Stimulated activated CD4-positive, alpha-beta T cell treated with anti-CD3 and anti-CD28 coated beads, Interleukin-15, amount 100 ng/mL, for 24 hours (primary cell): ENCODE measurements at places on chromosomes 7 and 10.
A peak's percentile ranks its signal among the peaks of the same experiment; 100 is the strongest.

DNA sequence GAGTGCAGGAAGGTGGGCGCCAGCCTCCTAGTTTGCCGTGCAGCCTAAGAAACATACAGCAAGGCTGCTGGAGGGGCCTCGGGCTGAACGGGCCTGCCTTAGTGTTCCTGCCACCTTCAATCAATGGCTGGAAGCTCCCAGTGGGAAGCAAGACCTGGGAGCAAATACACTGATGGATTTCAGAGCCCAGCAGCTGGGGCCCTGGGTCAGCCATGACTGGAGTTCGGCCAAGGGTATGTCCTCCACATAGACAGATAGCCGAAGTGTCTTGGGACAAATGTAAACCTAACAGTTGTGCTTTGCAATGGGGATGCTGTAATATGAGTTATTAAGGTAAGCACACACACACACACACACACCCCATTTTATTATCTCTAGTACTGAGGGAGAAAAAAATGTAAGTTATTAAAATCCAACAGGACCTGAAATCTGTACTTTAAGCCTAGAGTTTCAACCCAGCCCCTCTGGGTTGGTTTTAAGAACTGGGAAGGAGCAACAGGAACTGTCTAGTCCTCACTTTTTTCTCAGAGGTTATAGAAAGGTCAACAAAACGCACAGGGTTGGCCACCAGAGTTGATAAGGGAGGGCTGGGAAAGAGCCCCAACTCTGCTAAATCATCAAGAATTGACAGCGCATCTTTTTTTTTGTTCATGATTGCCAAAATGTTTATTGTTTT is 50.0 kb upstream of the CELF2 start:
- DNase-seq = no peak

GRCh38 chr7:16644636-16645592 is 640 bp downstream of the ANKMY2 start:
- DNase-seq = peak; percentile 71

- DNase-seq = no peak
Measured at GRCh38 chr7:96313940-96314339, 8.0 kb downstream of the SLC25A13 start.

DNA sequence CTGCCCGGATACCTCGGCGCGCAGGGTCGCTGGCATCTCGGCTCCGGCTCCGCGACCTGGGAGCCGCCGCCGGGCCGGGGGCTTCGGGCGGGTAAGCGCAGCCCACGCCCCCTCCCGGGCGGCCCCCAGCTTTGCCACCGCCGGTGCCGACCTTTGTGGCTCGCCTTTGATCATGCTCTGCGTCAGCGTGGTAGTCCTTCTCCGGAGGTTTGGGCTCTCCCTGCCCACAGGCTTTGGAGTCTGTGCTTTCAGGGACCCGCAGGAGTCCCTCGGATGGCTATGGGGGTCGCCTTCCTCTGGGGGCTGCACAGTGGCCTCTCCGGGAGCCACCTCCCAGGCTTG is 7.3 kb downstream of the ATP6V1F start:
- DNase-seq = peak; percentile 43

- DNase-seq = no peak
Measured at GRCh38 chr7:158499082-158499455, 88.6 kb downstream of the PTPRN2 start.

- DNase-seq = no peak
Measured at GRCh38 chr10:65571011-65571570, 1354.7 kb upstream of the LRRTM3 start.

- no peak for DNase-seq
Measured at GRCh38 chr7:17139081-17139480, 159.4 kb upstream of the AHR start.

DNA sequence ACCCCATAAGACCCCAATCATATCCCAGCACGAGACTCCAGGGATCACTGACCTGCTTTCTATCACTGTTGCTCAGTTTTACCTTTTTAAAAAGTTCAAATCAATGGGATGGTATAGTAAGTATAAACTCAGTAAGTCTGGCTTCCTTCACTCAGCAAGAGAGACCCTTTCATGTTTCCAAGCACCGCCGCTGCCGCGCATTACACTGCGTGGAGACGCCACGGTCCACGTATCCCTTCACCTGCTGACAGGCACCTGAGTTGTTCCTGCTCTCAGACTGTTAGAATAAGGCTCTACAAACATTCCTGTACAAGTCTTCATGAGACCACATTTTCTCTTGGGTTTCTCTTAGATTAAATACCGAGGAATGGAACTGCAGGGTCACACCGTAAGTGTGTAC is 28.3 kb downstream of the MAD1L1 start:
- no peak for DNase-seq

DNA sequence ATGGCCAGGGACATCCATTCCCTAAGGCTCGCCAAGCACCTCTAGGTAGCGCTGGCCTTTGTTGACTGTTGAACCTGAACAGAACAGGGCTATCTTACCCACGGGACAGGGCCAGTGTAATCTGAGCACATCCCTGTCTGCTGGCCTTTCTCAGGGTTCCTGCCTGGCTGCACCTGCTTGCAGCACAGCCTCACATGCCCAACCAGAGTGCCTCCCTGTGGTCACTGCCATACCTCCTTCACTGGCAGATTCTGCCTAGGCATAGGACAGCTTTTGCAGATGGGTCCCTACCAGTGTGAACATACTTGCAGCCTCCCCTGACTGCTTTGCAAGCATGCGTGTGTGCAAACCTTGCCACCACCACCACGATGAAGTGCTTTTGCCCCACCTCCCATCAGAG is 15.8 kb upstream of the LIPN start:
- DNase-seq = no peak

GRCh38 chr10:94376865-94377264 is 14.1 kb upstream of the NOC3L start:
- DNase-seq = no peak

- no peak for DNase-seq
Measured at GRCh38 chr7:27101957-27102580, 414 bp downstream of the HOXA2 start.

GRCh38 chr7:75823198-75823910 is 9.7 kb upstream of the CCL24 start:
- DNase-seq = no peak

DNA sequence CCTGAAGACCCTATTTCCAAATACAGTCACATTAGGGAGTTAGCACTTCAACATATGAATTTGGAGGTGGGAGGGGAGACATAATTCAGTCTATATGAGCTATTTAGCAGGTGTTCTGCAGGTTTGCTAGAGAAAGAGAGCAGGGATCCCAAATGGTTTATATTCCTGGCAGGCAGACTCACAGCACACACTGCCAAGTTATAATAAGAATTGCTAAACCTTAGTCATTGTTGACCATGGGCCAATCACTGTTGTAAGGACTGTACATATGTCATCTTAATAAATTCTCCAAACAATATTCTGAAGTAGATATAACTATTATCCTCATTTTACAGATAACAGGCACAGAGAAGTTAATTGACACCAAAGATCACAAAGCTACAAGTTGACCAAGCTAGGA is 1.5 kb upstream of the CCDC3 start:
- DNase-seq = no peak

DNA sequence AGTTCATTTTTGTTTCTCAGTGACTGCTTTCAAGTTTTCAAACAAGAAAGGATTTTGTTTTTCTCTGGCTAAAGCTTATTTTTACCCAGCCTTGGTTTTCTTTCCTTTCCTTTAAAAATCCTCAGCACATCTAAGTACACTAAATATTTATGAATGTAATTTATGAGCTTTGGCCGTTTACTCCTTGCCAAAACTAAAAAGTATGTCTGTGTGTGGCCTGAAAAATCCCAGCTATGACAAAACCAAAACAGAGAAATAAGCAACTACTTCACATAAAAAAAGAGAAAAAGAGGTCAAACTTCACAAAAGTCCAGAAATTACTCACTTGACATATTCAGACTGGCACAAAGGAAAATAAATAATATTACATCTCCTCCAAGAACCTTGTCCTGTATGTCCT is 365.1 kb upstream of the NFE2L3 start:
- no peak for DNase-seq

DNA sequence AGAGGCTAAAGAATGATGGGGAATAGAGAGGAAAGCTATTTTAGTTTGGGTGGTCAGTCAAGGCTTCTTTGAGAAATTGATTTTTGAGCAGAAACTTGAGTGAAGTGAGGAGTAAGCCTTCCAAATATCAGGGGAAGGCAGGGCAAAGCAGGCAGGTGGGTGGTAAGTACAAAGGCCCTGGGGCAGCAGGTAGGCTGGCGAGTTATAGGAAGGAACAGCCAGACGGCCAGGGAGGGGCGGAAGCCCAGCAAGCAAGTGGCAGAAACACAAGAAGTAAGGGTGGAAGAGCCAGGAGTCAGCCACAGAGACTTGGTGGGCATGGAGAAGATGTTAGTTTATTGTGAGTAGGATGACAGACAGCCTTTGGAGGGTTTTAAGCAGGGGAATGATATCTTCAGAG is 34.9 kb downstream of the VWA2 start:
- no peak for DNase-seq

GRCh38 chr7:106372595-106373318 is 88.0 kb upstream of the NAMPT start:
- no peak for DNase-seq

- peak; percentile 35 for DNase-seq
Measured at GRCh38 chr7:17640730-17641377, 299.4 kb downstream of the SNX13 start.

- DNase-seq = no peak
Measured at GRCh38 chr7:47792521-47793121, 155.6 kb downstream of the PKD1L1 start.

DNA sequence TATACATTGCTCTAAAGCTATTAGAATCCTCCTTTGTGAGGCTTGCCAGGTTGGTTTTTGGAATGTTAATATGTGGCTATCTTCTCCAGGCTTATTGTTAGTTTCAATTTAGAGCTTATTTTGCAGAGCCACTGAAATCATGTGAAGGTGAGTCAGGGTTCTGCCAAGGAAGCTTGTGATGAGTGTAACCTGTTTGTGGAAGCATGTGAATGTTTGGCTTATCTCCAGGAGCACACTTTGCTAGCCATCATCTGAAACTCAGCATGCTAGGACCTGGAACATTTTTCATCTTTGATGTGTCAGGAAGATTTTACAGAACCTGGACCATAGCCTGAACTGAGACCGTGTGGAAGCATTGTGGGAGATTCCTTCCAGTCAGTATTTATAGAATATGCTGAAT is 197.3 kb downstream of the PPP1R9A start:
- no peak for DNase-seq

GRCh38 chr7:53607961-53608360 is 572.5 kb downstream of the POM121L12 start:
- DNase-seq = no peak

GRCh38 chr10:28754930-28755718 is 77.8 kb downstream of the BAMBI start:
- no peak for DNase-seq

GRCh38 chr10:24207341-24207740 is 1.6 kb upstream of the KIAA1217 start:
- no peak for DNase-seq

- no peak for DNase-seq
Measured at GRCh38 chr10:6455592-6455991, 124.5 kb downstream of the PRKCQ start.

DNA sequence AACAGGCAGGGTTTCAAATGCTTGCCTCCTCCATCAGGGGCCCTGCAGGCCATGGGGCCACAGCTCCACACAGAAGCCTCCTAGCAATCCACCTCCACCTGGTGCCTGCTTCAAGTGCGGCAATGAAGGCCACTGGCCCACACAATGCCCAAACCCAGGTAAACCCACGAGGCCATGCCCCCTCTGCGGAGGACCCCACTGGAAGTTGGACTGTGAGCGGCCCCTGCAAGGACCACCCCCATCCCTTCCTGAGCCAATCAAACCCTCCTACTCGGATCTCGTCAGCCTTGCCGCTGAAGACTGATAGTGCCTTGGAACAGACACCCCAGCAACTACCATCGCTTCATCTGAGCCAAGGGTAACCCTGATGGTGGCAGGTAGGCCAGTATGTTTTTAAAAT is 63.1 kb downstream of the LRRC17 start:
- DNase-seq = no peak

DNA sequence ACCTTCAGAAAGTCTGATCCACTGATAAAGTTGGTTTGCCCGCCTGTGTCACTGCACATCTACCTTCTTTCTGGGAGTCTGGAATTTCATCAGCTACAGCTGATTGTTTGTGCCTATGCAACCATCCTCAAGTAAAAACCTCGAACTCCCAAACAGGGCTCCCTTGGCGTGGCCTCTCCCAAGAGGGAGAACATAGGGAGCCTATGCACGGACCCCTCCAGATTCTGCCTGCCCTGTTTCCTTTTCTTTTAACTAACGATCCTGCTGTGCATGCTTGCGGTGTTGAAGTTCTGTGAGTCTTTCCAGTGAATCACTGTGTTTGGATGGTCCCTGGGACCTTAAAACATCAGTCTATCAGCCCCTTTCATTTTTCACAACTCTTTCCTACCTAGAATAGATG is 226.9 kb upstream of the SEMA3D start:
- no peak for DNase-seq

DNA sequence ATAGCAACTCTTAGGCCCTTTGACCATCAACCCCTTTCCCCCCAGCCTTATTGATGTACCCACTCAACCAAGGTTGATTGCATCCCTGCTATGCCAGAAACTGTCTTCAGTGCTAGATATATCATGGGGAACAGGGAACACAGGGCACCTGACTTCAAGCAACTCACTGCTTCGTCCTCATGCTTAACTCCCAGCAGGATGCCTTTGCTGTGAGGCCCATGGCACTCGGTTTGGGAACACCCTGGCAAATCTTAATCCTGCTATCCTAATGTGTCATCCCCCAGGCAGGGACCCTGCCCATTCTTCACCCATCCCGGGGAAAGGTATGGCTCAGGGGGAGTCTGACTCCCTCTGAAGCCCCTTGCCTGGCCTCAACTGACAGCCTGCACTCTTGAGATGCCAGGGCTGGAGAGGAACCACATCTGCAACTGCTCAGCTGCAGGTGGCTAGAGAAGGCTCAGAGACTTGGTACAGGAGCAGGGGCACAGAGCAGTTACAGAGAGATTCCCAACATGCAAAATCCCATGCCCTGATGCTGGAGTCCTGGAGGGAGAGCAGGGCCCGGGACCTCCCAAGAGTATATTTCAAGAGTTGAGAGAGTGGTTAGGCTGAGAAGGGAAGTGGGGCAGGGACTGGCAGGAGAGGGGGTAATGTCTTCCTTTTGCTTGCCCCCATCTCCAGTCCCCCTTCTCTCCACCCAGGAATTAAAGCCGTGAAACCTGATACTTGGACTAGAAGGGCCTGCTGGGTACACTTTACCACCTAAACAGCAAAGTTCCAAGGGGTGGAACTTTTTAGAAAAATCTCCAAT is 2.4 kb upstream of the UNC5B start:
- no peak for DNase-seq
